Testis (tissue), 5 donors: ENCODE measurements at places on chromosomes 13 and 19. TPM values are rescaled to one million over a fixed set of nuclear protein-coding genes. Genes with fewer than 3 reads are reported as not detected.

The IL4I1 gene
- total RNA-seq = 17.1 TPM

The CD37 gene
- 16.2 TPM for total RNA-seq

The PNMA8B gene
- 3.1 TPM for total RNA-seq

The CPB2 gene
- total RNA-seq = not detected

The PSG11 gene
- not detected for total RNA-seq

The PABPC3 gene
- 31.7 TPM for total RNA-seq

The ZNF677 gene
- 54.3 TPM for total RNA-seq

The ZNF737 gene
- 17.9 TPM for total RNA-seq

The DPF1 gene
- 4.7 TPM for total RNA-seq

The CCDC194 gene
- total RNA-seq = not detected

The ZNF222 gene
- 6.5 TPM for total RNA-seq

The C19orf33 gene
- 1.1 TPM for total RNA-seq

The POSTN gene
- total RNA-seq = 17.5 TPM

The KLHL1 gene
- total RNA-seq = 0.16 TPM

The AP1M1 gene
- 145 TPM for total RNA-seq

The LILRA2 gene
- 0.47 TPM for total RNA-seq

The RNF6 gene
- total RNA-seq = 38.4 TPM
